H9 (cell line): ENCODE measurements at places on chromosomes 5 and 9. TPM values are rescaled to one million over a fixed set of nuclear protein-coding genes. Genes with fewer than 3 reads are reported as not detected.

GRCh38 chr9:5557606-5558587, 47.6 kb downstream of the PDCD1LG2 start:
- DNase-seq, result no peak

Gene PCDHGB4
- 3.8 and 4.2 TPM in 2 replicates for total RNA-seq

Gene ANKRD20A1
- total RNA-seq, result 0.20 and 0.24 TPM in 2 replicates

- no peak for DNase-seq
These were observed 89.1 kb upstream of the NFIB start for GRCh38 chr9:14403081-14403480.

Gene EIF4E1B
- total RNA-seq, result 1.3 and 1.8 TPM in 2 replicates

DNA sequence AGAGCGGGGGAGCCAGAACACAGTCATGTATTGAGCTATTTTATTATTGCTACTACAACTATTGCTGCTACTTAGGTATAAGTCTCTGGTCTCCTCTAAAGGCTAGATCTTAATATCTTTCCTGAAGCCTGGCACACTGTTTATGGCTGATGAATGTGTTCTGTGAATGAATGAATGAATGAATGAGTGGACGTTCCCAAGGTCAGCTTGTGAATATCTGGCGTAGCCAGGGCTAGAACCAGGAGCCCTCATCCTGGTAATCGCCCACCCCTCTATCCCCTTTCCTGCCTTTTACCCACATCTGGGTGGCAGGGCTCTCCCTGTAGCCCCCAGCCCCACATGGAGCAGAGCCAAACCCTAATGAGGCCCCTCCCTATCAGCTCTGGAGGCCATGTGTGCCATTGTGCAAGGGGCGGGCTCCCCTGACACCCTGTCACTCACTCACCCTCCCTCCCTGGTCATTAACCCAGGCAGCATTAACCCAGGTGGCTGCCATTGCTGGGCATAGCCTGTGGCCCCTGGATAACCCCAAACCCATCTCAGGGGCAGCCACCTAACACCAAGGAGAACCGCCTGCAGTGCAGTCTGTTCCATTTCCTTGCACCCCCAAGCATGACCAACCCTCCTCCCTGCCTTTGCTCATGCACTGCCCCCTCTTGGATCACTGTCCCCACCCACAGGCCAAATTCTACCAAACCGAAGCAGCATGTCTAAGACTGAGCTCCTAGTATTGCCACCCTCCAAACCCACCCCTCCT, 2.0 kb upstream of the AKNA start:
- no peak for DNase-seq

- DNase-seq, result no peak
These were observed 11.9 kb downstream of the FYB1 start for GRCh38 chr5:39207345-39208045.

Gene DNAH5
- total RNA-seq, result 0.50 and 0.55 TPM in 2 replicates

GRCh38 chr5:116785106-116785505, 210.5 kb upstream of the SEMA6A start:
- no peak for DNase-seq

DNA sequence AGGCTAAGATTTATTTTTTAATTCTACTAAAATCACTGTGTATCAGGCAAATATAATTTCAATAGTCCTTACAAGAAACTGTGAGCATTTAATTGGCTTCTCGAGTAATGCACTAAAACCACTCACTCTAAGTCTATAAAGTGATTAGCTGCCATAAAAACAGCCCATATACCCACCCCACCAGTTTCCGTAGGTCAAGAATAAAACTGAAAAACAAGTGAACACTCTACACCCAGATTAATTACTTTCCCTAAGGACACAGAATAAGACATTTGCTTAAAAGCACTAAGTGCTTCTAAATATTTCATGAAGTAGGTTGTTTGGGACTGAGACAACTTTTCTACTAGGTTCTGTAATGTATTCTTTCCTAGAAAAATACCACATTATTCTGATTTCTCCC, 194.2 kb downstream of the AGTPBP1 start:
- DNase-seq, result no peak

DNA sequence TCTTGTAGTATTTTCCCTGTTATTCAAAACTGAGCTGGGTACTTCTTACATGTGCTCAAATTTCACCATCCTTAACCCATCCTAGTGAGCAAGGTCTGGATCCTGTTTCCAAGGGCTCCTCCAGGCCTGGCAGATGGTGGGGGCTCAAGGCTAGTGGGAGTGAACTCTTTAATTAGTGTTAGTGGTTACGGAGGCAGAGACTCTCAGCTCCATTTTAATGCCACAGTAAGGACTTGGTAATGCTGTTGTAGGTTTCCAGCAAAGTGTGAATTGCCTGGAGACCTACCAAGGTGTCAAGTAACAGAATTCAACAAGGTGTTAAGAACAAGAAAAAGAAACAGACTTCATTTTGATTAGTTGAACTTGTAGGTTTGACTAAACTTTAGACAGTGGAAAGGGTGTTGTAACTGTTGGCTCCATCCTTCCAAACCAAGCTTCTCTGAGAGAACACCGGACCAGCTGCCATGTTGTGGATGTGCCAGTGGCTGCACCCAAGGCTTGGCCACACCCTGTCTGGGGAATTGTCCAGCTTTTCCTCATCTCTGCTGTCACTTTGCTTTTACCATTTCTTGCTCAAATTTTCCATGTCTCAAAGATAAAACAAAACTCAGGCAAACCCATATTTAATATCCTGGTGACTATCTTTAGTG, 98.7 kb downstream of the ADCY2 start:
- DNase-seq, result no peak

Gene SLC34A1
- not detected in 2 replicates for total RNA-seq

Gene ITK
- total RNA-seq, result 0.22 TPM in 2 replicates

Gene CA9
- total RNA-seq, result 0.94 and 1.9 TPM in 2 replicates

- no peak for DNase-seq
These were observed 1072.6 kb upstream of the COX7C start for GRCh38 chr5:85545129-85545528.

Gene IRX4
- total RNA-seq, result 3.2 and 3.4 TPM in 2 replicates

Gene CD14
- total RNA-seq, result 0.13 TPM in 1 of 2 replicates, not detected in the other

DNA sequence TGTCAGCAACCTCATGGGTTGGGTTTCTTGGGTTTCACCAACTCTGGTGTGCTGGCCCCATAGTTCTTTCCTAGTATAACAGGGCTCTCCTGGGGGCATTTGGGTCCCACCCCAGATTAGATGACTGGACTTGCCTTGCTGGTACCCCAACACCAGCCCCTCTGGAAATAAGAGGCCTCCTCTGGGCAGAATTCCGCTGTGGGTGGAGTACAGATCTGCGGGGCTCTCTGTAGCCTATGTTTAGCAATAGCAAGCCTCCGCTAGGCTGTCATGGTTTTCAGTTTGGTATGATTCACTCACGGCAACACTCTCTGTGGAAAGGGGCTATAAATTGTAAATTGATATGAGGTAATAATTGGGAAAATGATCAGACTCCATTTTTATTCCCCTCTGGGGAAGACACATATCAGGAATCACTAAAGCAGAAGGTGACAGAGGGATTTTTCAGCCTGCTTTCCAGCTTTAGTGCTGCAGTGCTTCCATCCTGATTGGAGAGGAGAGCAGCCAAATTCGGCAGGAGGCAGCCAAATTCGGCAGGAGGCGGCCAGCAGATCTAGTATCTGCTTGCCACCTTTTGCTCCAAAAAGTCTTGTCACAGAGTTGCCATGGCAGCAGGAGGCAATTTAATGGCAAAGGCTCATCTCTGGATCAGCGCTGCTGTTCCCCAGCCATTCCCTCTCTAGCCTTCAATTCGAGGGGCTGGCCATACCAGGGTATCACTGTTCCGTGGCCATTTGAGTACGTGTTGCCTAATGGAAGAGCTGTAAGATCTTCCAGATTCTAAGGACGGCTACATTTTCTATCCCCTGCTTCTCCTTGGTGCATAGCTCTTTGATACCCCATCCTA, 84.6 kb downstream of the SLC44A1 start:
- no peak for DNase-seq

GRCh38 chr9:37952731-37953130, 48.8 kb upstream of the SLC25A51 start:
- no peak for DNase-seq

- DNase-seq, result no peak
These were observed 249.7 kb upstream of the ZNF462 start for GRCh38 chr9:106613250-106613737.

Gene SPINK7
- not detected in 2 replicates for total RNA-seq

Gene SLCO6A1
- total RNA-seq, result 0.46 and 0.77 TPM in 2 replicates

Gene MAMDC2
- 4.6 TPM in 2 replicates for total RNA-seq

Gene SOX30
- 0.13 TPM in 1 of 2 replicates, not detected in the other for total RNA-seq

DNA sequence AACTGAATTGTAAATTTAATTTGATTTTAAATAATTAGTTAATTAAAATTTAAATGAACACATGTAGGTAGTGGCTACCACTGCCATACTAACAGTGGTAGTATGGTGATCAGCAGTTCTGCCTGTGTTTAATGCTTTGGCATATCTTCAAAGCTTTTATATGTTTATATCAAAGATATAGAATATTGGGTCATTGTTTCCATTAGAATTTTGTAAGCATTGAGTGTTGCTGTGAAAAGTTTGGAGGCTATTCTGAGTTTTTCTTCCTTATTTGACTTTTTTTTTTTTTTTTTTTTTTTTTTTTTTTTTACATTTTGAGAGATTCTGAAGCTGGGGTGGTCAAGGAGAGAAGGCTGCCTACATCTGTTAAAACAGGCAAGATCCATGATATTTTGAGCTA, 134.2 kb downstream of the SPATA31D1 start:
- no peak for DNase-seq

- no peak for DNase-seq
These were observed 57.9 kb downstream of the C5orf15 start for GRCh38 chr5:133910571-133910970.

DNA sequence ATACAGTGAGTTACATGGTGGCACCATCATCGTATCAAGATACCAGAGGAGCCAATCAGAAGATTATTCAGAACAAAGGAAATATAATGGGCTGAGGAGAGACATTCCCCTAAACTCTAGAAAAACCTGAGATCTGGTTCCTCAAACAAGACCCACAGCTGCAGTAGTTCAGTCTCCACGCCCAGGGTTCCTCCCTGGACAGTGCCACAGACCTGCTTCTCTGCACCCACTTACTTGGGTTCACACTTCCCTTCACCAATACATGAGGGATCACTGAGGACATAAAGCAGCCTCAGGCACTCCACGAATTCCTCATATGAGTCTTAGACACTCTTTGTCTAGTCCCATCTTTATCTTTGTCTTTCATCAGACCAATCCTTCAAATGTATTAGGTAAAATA, 101.7 kb downstream of the APTX start:
- no peak for DNase-seq

DNA sequence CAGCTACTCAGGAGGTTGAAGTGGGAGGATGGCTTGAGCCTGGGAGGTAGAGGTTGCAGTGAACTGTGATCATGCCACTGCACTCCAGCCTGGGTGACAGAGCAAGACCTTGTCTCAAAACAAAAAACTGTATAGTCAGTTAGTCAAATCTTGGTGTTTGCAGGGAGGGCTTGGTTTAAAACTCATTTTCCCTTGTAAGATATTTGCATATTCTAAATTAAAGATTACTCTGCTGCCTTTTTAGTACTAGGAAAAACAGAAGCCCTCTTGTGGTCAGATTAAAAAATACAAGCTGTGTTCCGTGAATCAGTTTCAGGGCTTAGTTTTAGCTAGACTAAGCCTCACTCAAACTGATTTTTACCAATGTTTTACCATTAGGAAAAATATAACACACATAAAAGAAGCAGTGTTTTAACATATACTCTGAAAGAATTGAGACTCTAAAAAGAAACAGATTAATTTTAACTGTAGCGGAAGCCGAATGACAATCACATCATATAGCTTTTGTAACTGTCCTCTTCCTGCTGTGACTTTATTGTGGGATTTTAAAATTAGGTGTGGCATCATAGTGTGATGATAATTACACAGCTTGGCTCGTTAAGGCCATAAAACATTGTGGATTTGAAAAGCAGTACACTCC, 84.9 kb upstream of the BASP1 start:
- no peak for DNase-seq

Gene LCN1
- total RNA-seq, result not detected in 2 replicates

GRCh38 chr5:6570530-6570929, 62.3 kb downstream of the NSUN2 start:
- no peak for DNase-seq

GRCh38 chr5:73103870-73104299, 16.5 kb upstream of the TMEM171 start:
- no peak for DNase-seq

Gene FAM153A
- total RNA-seq, result 0.70 and 1.2 TPM in 2 replicates

DNA sequence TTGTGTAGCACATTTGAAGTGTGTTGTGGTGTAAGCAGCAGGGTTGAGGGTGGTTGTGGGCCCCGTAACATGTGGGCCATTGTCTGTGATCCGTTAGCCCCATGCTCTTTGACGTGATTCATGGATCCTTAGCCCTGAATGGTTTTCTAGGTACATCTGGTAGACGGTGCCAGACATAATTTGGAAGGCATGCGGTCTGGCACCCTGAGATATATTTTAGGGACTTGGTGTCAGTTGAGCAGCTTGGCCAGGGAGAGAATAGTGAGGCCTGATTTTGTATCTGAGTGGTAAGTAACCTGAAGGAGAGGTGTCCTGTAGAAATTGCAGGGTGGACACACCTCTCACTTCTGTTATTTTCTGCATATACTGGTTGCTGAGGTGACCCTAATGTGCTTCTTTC, 10.9 kb downstream of the SH3GL2 start:
- DNase-seq, result no peak

DNA sequence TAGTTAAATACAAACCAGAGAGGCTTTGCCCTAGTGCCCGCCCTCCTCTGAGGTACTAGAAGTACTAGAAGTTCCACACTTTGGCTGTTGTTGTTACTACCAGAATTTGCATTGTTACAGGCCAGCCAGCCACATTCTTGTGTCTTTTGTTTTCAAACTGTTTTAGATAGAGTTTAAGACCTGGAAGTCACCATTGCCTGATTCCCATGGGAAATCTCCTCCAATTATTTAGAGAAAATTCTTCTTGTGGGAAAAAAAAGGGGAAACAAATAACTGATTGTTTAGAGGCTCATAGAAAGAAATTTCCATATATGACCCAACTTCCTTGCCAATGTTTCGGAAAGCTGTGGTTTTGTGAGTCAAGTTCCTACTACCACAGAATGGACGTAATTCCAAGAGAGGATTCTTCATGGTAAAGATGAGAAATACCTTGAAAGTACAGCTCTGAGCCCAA, 252.2 kb downstream of the GOLPH3 start:
- no peak for DNase-seq

Gene PDE8B
- 0.07 TPM in 1 of 2 replicates, not detected in the other for total RNA-seq

DNA sequence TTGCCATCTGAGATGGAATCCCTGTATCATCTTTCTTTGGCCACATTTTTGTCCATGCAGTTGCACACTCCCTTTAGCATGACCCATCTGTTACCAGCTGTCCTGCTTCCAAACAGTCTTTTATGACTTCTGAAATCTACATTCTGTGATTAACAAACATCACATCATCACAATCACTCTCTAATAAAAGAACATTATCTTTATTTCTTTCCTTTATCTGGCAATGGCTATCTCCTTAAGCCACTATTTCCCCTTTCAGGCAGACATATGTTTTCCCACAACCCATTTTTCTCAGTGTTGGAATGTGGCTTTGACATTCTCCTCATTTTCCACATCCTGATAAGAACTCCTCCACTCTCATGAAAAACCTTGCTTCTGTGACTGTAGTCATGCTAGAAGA, 141.0 kb downstream of the ST8SIA4 start:
- no peak for DNase-seq

Gene OR1Q1
- not detected in 2 replicates for total RNA-seq
